ENCODE measurements at places on chromosomes 3 and 15.

DNA sequence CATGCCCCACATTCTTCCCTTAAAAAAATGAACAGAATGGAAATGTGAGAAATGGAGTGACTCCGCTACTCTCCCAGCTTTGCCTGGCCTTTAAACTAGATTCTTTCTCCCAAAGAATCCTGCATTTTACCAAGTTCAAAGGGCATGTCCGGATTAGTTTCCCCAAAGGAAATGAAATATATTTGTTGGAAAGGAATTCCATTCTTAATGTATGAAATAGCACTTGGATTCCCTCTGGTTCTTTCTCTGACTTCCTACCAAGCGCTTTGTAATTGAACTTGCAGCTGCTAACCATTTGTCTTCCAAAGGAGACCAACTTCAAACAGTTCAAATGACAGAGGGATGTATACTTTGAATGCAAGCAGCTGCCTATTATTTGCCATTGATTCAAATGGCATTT is 18.9 kb downstream of the MAP2K1 start:
- no peak for DNase-seq

- DNase-seq, result no peak
Observed at GRCh38 chr15:39304931-39305728, 275.7 kb upstream of the THBS1 start.

GRCh38 chr3:78728406-78729145 is 1039.2 kb downstream of the ROBO1 start:
- DNase-seq, result no peak

- DNase-seq, result no peak
Observed at GRCh38 chr3:145578471-145578870, 582.5 kb downstream of the PLOD2 start.

DNA sequence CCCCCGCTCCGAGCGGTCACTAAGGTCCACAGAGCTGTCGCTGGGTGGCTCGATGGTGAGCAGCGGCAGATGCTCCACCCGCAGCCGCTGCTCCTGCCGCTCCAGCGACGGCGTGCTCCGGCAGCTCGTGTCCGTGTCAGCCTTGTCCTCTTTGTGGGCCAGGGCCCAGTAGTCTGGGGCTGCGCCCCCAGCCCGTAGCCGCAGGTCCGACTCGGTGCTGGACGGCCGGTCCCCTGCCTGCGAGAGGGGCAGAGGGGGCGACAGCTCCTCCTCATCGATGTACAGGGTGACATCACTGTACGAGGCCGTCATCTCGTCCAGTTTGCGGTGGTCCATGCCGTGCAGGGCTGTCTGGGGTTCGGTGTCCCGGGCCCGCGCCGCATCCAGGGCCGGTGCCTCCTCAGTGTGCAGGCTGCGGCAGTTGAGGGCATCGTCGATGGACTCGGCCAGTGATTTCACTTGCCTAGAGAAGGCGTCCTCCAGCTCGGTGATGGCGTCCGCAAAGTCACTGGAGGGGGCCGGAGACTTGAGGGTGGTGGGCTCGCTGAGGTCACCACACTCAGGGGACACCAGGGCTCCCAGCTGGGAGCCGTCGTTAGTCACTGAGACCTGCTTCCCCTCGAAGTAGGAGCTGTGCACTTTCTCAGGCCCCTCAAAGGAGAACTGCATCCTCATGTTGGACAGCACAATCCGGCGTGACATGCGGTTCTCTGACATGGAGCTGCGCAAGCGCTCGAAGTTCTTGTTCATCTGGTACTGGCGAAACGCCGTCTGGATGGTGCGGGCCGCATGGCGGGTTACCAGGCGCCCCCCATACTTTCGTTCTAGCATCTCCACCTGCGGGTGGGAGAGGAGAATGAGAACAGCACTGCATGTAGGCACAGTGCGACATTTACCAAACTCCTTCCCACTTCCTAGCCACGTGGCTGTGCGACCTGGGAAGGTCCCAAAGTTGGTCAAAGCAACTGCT is 94.8 kb upstream of the RPL32 start:
- DNase-seq, result no peak

- DNase-seq, result no peak
Observed at GRCh38 chr3:8519156-8519555, 17.5 kb downstream of the LMCD1 start.

DNA sequence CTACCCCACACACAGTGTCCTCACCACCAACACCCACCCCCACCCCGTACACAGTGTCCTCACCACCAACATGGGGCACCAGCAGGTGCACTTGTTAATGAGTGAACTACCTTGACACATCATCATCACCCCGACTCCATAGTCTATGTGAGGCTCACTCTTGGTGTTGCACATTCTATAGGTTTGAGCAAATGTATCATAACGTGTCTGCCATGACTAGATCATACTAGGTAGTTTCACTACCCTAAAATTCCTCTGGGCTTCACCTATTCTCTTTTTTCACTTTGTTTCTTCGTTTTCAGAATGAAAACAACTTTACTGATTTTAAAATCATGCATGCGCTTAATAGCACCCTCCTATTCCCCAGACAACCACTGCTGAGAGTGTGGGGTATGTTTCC is 102.6 kb upstream of the SLC6A6 start:
- no peak for DNase-seq

- DNase-seq, result no peak
Observed at GRCh38 chr15:44802336-44802735, 66.0 kb downstream of the TRIM69 start.

DNA sequence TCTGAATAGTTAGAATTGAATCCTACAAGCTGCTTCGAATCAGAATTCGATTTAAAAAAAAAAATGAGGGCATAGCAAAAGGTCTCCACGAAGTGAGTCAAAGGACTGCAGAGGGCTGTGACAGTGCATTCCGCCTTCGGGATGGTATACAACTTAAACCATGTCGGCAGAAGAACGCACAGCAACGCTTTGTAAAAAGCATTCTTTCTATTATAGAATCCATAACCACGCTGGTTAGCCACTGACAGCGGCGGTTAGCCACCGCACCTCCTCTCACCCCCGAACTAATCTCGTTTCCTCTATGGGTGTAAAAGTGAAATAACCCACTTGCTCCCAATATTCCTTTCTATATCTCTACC is 664 bp upstream of the PIK3CA start:
- DNase-seq, result no peak

DNA sequence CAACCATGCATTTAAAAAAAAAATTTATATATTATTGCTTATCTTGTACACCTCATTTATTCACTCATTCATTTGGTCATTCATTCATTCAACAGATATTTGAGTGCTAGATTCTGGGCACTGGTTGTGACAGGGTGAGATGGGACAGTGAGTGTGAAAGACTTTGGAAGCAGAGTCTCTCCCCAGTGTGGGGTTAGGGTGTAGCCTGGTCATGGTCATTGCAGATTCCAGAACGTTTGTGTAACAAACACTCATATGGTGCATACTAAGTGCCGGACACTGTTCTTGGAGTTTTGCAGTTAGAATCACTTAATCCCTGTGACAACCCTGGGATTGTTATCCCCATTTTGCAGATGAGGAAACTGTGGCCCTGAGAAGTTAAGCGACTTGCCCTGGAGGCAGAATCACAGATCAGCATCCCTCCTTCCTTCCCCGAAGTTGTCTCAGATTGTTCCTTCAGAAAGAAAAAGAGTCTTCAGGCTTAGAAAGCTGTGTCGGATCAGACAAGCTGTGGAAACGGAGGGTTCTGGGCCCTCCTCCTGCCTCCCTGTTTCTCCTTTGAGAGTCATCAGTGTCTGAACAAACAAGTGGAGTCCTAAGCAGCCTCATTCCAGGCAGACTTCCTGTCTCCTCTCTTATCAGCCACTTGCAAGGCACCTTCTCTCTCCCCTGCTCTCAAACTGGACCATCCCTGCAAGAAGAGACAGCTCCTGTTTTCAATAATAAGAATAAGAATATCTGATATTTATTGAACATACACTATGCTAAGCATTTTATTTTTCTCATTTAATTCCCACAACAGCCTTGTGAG is 6.3 kb downstream of the LOXL1 start:
- no peak for DNase-seq

DNA sequence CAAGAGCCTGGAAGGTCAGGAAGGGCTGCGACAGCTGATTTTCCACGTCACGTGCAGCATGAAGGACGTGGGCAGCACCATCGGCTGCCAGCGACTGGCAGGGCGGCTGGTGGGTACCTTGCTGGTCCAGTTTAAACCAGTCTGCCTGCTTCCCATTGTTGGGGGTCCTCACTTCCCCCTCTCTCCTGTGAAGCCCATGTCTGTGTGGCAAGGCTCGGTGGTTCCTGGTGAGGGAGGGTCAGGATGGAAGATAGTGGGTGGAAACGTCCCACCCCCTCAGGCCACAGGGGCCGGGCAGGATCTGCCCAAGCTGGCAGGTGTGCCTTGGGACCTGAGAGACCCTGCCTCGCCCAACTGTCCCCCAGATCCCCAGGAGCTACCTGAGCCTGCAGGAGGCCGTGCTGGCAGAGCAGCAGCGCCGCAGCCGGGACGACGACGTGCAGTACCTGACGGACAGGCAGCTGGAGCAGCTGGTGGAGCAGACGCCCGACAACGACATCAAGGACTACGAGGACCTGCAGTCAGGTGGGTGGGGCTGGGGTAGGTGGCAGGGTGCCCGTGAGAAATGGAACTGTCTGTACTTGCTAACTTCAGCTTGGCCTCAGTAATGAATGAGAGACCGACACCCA is 108.2 kb downstream of the LRRK1 start:
- no peak for DNase-seq

DNA sequence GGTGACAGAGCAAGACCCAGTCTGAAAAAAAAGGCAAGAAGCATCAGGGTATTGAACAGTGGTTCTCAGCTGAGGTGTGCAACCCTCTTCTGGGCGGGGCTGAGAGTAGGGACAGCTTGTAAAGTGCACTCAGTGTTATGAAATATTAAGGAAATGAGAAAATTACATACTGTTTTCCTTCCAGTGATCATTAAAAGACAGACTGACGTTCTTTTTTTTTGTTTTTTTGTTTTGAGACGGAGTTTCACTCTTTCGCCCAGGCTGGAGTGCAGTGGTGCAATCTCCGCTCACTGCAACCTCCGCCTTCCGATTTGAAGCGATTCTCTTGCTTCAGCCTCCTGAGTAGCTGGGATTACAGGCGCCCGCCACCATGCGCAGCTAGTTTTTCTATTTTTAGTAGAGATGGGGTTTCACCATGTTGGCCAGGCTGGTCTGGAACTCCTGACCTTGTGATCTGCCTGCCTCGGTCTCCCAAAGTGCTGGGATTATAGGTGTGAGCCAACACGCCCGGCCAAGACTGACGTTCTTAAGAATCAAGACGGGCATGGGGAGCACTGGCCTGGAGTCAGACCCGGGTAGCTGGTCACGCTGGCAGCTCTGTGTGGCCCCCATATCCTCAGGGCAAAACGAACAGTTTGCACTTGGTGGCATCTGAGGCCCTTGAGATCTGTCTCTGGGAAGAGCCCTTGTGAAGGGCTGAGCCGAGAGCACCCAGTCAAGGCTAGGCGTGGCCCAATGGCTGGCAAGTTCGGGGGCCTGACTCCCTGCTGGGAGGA is 11.4 kb downstream of the MAN2A2 start:
- no peak for DNase-seq

- DNase-seq, result no peak
Observed at GRCh38 chr3:12585181-12585580, 28.3 kb downstream of the MKRN2 start.

DNA sequence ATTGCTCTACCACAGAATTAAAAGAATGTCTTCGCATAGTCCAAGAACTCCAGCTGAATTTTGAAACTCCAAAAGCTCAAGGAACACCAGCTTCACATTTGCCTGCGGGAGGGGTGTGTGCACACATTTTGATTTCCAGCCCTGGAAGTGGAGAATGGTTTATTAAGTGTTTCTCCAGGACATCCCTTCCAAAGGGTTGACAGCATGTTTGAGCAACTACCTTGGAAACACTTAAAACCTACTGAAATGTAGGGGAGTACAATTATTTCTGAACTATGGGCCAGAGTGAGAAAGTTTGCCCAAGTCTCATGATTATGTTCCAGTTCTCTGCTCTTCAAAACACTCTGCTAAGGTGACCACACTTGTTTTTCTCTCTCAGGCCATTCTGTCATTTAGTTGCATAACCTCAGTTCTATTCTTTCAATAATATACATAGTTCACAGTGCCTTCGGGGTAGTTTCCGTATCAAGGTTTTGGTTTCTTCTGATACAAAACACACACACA is 7.9 kb downstream of the ACP3 start:
- no peak for DNase-seq

DNA sequence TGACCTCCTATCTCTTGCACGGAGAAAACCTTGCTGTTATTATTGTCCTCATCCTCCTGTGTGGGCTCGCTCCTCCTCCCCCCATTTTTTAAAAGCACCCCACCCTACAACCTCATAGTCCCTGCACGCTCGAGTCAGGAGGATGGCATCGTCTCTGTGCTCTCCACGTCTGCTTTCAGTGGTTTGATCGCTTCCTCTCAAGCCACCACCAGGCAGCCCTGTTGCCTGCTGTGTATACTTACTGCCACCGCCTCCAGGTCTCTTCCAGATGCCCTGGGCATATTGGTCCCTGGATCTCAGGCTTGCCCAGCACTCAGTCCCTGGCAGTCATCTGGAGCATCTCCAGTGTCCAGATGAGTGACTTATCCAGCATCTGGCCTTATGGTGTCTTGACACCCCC is 42.1 kb upstream of the GCNT3 start:
- DNase-seq, result no peak

DNA sequence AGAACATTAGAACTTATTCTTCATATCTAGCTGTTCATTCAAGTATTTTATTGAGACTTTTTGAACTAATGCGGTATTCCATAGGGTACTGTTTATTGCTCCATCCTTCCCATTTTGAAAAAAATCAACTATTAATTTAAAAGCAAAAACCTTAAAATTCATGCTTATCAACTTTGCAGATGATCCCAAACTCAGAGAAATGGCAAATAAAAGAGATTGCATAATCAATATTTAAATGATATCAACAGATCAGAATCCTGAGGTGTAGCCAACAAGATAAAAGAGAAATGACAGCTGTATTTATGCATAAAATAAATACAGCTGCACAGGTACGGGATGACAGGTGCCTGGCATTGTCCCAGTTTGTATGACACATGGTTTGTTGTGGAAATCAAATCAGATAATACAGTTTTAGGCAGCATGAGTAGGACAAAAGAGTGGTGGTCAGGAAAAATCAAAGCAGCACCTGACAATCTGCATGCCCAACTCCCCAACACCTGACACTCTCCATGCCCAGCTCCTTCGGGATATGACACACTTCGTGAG is 42.4 kb upstream of the CMTM8 start:
- DNase-seq, result no peak

GRCh38 chr15:34944936-34945335 is 24.6 kb downstream of the AQR start:
- no peak for DNase-seq

DNA sequence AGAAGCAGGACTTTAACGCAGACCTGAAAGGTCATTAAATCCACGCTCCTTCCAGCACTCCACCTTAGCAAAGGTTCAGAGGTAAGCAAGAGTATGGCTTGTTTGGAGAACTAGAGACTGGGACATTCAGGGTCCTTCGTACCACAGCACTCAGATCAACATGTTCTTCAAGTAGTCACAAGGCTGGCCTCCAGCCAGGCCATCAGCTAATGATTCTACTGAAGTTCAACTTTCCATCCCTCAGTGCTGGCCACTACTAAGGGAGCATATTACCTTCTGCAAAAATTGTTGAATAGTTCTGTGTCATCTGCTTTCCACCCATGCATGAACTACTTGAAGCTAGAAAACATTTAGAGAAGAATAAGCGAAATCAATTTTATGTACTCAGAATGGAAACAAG is 17.6 kb downstream of the CD200R1L start:
- DNase-seq, result no peak

Data from CD4-positive, alpha-beta memory T cell (primary cell).